ENCODE measurements at places on chromosomes 2 and 18. TPM values are rescaled to one million over a fixed set of nuclear protein-coding genes. Genes with fewer than 3 reads are reported as not detected.

RUFY4 gene
- total RNA-seq, result not detected

WDSUB1 gene
- total RNA-seq, result 4.4 TPM

LIMS2 gene
- total RNA-seq, result 73.3 TPM

SP140 gene
- total RNA-seq, result 14.1 TPM

PID1 gene
- 13.6 TPM for total RNA-seq

IL1R2 gene
- total RNA-seq, result not detected

IL1RL2 gene
- total RNA-seq, result 0.43 TPM

KLHL29 gene
- 4.8 TPM for total RNA-seq

GRCh38 chr2:144999071-144999875, 479.4 kb upstream of the ZEB2 start:
- DNase-seq, result peak; percentile 53

DNA sequence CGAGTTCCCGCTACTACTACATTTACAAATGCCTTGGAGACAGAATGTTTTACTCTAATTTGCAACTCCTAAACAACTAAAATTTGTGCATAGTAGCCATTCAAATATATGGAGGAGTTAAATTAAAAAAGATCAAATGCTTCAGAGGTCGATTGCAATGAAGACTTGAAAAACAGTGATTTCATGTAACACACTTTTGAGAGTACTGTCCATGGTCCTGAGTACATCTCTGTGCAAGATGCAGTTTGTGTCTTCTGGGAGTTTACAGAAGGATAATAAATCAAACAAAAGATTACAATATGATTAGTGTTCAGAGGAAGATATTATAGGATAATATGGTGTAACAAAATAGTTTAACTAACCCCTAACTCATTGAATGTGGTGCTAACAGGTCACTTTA, 894.7 kb downstream of the TMEM182 start:
- peak; percentile 2 for DNase-seq

GRCh38 chr18:24274837-24275236, 122.8 kb downstream of the OSBPL1A start:
- DNase-seq, result no peak

GRCh38 chr2:227617316-227618230, at the start of gene SCYGR4:
SCYGR4 (plus strand) TSS chr2:227617498; CDS start chr2:227617498, 0 bp downstream.
- DNase-seq, result no peak

DNA sequence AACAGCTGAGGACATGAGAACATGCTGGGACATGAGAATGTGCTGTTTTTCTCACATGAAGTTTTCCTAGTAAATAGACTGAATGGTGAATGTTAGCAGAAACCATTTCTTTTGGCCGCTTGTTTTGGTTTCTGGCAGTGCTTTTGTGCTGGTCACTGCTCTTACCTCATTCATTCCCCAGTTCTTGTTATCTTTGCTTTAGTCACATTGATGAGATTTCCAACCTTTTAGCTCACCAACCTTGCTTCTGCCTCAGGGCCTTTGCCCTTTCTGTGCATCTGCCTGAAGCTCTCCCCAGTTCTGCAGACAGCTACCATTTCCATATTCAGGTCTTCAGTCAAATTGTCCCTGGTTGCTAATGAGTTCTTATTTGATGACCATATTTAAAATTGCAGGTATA, 91.6 kb downstream of the PTPRM start:
- peak; percentile 27 for DNase-seq

DNA sequence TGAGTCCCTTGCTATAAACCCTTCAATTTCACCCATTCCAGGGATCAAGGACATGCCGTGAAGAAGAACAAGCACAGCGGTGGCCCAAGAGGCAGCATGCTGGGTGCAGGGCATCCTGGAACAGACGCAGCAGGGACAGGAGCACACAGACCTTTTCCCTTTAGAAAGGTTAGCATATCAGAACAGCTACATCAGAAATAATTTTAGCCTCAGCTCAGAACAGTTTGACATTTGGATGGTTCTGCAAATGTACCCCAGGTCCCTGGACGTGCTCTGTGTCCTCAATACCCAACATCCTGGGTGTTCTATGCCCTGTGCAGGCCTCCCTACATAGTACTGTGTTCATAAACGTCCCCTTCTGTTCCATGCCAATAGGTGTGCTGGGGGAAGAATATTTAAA, 80.4 kb downstream of the MYOM1 start:
- DNase-seq, result no peak

DNA sequence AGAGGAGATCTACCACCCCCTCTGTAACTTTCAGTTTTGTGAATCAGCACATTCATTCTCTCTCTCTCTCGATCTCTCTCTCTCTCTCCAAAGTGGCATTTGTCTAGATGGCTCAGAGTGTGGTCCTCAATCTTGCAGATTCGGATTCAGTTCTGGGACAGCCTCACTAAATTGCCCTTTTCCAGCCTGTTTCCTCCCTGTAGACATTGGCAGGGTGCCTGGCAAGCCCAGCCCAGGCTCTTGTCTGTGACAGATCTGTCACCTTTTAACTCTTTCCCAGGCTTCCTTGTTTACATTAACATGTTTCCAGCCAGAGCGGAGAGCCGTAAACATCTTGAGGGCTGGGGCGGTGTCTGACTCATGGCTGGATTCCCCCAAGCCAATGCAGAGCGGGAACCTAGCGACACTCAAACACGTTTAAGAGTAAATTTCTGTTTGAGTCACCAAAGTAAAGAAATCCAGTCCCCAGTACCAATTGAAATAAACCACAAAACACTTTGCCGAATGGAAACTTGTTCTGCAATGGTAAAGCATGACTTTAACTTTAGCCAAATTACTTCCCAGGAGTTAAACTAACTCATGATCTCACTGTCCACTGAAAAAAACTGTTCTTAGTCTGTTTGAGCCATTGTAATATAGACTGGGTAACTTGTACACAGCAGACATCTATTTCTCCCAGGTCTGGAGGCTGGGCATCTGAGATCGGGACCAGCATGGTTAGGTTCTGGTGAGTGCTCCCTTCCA, 6.6 kb upstream of the CYP27C1 start:
- DNase-seq, result peak; percentile 94

DNA sequence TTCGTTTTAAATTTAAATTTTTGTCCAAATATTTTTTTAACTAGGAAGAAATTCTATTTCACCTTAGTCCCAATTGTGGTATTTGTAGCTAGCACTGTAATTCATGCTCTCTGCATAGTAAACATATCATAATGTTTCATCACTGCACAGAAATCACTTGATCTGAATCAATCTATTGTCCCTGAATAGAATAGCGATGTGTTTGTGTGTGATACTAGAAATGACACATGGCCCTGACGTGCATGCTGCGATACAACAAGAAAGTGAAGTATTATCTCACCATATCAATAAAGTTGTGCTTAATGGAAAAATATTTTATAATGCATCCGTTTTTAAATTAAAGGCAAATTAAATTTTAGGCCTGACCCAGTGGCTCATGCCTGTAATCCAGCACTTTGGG, 10.0 kb downstream of the TTL start:
- no peak for DNase-seq

DNA sequence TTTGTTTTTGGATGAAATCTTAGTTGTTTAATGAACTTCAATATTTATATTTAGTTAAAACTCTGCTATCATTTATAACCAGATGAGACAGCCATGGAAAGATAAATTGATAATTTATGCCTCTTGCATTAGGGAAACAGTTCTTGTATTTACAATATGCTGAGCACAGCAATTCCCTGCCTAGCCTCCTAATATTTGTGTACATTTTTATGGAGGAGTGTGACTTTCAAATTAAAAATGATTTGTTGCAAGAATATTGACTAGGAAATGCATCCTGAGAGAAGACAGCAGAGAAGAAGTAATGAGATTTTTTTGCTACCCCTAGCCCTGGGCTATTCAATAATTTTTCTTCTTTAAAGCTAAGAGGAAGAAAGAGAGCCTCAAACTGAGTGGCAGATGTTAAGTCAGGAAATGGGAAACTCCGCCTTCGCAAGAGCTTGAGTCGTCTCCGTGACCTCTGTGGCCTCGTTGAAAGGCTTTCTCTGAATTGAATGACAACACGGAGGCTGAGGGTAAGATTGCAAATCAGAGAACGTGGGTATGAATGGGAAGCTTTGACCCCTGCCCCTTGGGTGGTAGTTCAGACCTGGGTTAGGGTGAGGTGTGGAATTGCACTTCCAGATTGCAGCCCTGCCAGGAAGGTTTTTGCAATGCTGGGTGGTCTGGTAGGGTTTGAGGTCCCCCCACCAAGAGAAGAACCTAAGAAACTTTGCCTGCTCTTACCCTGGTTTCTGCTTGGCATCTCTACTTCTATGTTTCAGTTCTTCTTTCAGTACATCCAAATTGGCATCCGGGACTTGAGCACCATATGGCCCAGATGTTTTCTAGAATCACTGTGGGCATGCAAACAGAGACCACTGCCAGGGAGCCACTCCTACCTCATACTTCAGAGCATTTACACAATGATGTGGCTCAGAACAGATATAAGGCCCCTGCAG, 210.3 kb upstream of the RBMS1 start:
- no peak for DNase-seq

DNA sequence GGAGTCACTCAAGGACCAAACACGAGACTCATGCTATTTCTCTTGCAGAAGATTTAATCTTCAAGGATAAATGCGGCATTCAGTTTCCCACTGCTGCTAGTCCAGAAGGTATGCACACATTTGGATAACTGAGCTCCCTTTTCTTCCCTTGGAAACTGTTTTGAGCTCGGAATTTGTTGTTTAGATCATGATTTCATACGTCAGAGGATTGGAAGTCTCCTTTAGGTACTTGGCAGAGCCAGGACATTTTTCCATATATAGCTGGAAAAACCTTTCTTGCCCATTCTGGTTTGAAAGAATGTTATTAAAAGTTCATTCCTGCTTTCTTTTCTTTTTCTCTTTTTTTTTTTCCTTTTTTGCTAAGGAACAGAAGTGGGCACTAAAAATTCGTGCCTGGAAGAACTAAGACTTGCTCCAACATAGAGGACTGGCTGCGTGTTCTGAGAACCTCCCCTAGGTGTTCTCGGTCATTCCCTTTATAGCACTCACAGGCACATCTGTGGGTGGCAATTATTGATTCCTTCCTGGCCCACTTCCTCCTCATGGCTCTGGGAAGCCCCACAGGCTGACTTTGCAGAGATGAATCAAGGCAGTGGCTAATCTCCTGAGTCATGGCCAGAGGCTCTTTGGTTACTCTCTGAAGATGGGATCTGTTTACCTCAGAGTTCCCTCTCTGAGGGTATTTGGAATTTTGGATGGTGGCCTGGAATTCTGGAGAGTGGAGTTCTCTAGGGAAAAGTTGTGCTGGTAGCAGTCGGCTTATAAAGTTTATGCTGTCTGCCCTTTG, 104.8 kb downstream of the PLCL1 start:
- peak; percentile 91 for DNase-seq
